ENCODE measurements at places on chromosomes 6 and 20. TPM values are rescaled to one million over a fixed set of nuclear protein-coding genes. Genes with fewer than 3 reads are reported as not detected.

DNA sequence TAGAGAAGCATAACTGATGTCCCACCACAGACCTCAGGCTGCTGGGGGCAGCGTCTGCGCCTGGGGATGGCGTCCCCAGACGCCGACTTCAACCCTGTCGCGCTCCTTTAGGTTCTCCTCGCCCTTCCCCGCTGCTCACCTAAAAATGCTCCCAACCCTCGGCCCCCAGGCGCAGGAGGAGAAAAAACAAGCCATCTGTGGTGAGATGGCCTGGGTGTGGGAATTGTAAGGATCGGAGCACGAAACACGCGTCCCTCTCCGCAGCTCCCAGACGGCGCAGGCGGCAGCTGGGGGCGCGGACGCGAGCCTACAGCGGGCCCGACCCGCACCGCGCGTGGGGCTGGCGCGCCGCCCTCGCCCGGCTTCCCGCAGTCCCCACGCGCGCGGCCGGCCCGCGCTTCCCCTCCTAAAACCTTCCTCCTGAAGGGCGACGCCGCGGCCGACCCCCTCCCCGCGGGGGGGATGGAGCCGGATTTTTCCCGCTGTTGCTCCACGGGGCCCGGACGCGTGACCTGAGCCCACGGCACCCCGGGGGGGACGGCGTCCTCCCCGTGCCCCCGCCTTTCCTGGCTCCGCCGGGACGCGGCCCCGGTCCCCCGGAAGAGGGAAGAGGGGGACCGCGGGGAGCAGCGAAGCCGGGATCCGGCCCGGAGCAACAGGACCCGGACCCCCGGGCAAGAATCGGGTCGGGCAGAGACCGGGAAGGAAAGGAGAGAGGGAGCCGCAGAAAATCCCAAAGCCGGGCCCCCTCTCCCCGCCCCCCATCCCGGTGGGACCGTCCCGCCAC is 611 bp downstream of the EPB41L2 start:
- DNase-seq = peak; percentile 49

- peak; percentile 83 for DNase-seq
Observed at GRCh38 chr6:32796848-32797776, 19.7 kb downstream of the HLA-DOB start.

GRCh38 chr6:149433881-149434280 is 33.8 kb downstream of the SUMO4 start:
- DNase-seq = no peak

- no peak for DNase-seq
Observed at GRCh38 chr6:169787797-169788196, 36.4 kb downstream of the ERMARD start.

DNA sequence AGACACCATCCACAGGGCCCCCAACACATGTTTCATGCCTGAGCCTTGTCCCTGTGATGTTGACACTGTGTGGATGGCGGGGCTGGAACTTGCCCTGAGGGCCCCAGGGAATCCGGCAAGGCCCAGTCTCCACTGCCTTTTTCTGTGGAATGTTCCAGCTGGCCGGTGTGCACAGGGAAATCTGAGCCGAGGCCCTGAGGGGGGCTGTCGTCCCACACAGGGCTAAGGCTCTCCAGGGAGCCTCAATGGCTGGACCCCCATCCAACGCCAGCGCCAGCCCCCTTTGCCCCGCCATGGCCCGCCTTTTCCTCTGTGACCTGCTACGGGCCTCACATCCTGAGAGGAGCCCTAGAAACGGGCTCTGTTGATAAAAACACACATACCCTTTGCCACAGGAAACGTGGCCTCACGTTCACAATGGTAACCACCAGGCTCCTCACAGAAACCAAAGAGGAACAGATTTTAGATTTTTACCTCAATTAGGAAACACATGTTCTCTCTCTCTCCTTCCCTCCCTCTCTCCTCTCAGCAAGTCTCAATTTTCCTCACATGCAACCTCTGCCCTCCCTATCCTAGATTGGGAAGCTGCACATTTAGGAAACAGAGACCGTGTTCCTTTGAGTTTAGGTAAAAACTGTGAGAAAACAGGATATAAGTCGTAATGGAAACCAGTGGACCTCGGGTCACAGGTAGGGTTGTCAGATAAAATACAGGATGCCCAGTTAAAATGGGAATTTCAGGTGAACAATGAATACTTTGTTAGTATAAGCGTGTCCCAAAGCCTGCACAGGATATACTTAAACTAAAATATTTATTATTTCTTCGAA is 13.7 kb upstream of the ZNF831 start:
- no peak for DNase-seq

DNA sequence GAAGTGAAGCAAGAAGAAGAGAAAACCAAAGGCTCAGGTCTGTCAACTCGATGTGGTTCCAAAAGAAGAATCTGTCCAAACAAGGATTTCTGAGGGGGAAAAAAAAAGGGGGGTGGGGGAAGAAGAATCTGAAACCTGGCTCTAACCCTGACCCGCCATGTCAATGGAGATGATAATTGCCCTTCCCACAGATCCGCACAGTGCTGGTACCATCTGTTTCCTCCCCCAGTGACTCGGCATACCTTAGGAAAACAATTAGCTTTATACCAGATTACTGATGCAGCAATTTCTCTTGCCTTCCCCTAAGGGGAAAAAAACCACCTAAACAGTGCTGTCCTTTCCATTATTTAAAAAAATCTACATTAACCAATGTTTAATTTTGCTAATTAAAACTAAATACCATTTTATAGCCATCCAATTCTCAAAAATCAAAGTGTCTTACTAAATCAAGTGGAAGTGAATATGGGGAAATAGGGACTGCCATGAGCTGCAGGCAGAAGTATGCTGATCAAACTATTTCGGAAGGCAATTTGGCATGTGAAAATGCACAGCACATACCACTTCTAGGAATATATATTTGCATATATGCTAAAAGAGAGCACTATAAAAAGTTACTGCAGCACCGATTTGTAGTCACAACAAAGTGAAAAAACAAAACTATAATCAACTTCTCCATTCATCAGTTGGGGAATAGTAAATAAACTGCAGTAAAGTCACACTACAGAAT is 46.8 kb downstream of the MAP7 start:
- DNase-seq = no peak

GRCh38 chr6:15423286-15423993 is 177.6 kb downstream of the JARID2 start:
- no peak for DNase-seq

DNA sequence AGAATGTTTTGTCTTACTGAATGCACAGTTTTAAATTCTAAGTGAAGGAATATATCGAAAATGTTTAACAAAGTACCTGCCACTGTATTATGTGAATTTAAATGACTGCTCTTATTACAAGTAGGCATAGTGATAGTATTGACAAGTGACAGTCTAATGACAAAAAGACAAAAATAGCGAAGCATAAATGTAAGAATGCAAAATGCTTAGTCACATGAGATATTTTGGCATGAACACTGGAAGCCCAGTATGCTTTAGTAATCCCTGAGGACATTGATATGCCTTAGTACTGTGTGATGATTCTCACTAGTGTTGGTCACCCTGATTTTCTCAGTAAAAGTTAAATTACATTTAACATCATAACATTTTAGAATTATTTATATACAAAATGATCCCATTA is 153.5 kb downstream of the EYA4 start:
- no peak for DNase-seq

DNA sequence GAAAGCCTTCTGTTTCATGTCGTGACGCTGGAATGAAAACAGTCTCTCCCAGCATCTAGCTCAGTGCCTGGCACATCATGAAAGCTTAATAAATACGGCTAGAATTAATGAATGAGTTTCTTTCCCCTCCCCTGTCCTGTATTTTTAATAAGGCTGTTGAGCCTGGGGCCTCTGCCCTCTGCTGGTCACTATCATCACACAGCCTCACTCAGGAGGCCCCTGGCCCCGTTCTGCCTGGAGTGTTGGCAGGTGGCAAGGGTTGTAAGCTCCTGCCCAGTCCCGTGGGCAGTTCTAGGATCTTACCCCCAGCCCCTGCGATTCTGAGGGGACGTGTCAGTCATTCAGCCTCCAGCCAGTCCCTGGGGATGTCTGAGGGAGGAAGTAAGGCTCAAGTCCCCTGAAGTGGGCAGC is 41.4 kb downstream of the PHACTR3 start:
- no peak for DNase-seq

DNA sequence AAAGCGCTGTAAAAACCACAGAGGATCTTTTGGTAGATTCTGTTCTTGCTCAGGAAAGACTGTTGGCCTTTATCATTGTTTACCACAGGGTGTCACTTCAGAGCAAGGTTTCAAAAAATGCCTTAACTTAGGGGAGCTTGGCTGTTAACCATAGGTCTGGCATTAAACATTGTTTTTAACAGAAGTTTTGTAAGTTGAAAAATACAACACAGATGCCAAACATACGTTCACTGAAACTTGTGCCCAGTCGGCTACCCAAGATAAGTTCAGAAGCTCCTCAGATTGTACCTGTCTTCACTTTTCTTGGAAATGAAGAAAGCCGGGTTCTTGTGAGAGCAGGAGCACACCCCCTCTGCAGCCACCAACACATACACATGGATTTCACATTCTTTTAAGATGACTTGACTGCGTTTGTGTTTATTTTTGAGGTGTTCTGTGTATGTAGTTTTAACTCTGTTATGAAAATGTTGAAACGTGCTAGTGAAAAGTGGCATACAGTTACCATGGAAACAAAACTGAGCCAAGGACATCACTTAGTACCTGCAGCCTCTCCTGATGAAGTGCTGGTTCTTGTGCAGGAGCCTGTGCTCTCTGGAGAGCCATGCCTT is 64.9 kb downstream of the SYCP2L start:
- DNase-seq = no peak

DNA sequence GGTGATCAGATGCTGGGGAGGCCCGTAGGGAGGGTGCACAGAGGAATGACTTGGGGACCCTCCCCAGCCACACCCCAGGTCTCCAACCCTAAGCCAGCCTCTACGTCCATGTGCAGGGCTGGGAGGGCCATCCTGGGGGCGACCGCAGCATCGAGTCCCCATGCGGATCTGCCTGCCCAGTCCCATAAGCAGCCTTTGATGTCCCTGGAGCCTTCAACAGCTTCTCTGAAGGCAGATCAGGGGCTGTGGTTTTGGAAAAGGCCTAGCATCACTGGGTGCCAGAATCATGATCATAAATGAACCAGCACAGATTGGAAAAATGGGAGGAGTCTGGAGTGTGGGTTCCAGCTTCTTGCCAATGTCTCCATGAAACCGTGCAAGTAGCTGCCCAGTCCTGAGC is 22.9 kb downstream of the TOX2 start:
- DNase-seq = no peak

DNA sequence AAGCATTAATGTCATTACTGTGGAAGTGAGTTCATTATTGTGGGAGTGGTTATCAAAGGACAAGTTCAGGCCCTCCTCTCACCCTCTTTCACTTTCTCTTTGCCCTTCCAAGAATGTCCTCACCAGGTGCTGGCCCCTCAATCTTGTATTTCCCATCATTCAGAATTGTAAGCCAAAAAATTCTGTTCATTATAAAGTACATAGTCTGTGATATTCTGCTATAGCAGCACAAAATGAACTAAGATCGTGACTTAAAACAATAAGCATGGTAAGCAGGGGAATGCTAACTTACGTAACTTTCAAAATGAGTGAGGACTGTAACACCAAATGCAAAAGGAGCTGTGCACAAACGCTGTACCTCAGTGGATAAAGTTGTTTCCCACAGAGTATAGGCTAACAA is 515.7 kb upstream of the BTBD3 start:
- no peak for DNase-seq

GRCh38 chr6:156517088-156517487 is 260.1 kb upstream of the ARID1B start:
- no peak for DNase-seq

- DNase-seq = peak; percentile 69
Observed at GRCh38 chr20:36202891-36203338, 33.4 kb upstream of the AAR2 start.

DNA sequence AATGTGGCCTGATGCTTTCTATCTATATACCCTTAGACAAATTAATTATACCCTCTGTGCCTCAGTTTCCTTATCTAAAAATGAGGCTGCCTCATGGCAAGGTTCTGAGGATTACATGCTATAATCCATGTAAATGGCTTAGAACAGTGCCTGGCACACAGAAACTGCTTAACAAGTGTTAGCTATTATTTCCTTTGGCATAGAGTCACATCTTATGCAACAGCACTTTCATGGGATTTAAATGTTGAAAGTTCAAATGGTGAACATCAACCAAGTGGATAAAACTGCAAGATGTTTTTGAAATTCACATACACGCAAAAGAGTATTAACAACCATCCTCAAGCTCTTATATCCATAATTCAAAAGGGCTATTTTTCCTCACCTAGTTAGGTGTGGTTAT is 202.8 kb upstream of the JAG1 start:
- no peak for DNase-seq

GRCh38 chr6:74356391-74356790 is 660.4 kb downstream of the CD109 start:
- DNase-seq = no peak

- no peak for DNase-seq
Observed at GRCh38 chr6:2643130-2643529, 107.6 kb downstream of the MYLK4 start.

DNA sequence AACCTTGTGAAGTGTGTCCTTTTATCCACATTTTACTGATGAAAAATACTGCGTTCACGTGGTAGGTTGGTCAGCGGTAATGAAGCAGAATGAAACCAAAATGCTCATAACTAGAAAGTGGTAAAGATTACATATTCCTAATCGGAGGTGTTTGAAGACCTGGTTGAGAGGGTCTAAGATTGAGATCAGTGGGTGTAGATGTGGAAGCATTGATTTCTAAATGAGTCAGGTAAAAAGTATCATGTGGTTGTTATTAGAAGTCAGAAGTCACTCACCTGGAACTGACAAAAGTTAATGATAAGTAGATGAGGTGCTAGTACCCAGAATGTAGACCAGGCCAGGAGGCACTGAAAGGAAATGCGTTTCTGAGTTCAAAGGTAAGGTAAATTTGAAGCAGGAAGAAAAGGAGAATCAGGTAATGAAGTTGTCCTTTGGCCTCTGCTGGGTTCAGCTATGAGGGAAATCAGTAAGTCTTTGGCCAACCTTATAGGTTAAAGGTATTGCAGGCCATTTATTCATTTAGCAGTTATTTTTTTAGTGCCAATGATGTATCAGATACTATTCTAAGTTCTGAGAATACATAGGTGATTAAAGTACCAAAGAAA is 31.2 kb downstream of the FAM83B start:
- DNase-seq = no peak

GRCh38 chr20:54199721-54200176 is 8.1 kb upstream of the PFDN4 start:
- DNase-seq = peak; percentile 58

KDM1B gene
- 2.1 TPM for polyA plus RNA-seq

POM121L2 gene
- polyA plus RNA-seq = not detected

HLA-DOB gene
- 0.30 TPM for polyA plus RNA-seq

BPIFB4 gene
- polyA plus RNA-seq = not detected

KCNK15 gene
- polyA plus RNA-seq = 0.23 TPM

KIF13A gene
- polyA plus RNA-seq = 39.1 TPM

RSPH3 gene
- 3.4 TPM for polyA plus RNA-seq

OR14J1 gene
- polyA plus RNA-seq = not detected

ARFGAP1 gene
- polyA plus RNA-seq = 43.8 TPM

SLC17A9 gene
- 2.6 TPM for polyA plus RNA-seq

Measured in heart left ventricle (tissue), 16 donors.